ENCODE measurements at places on chromosomes 2 and 18.
A peak's percentile ranks its signal among the peaks of the same experiment; 100 is the strongest.

GRCh38 chr2:112876971-112877361 lies 34.0 kb upstream of the IL37 start:
- no peak for DNase-seq

- no peak for DNase-seq
These were observed 174.0 kb downstream of the TWIST2 start for GRCh38 chr2:239021651-239022436.

GRCh38 chr2:227280895-227281294 lies 44.2 kb upstream of the MFF start:
- no peak for DNase-seq

DNA sequence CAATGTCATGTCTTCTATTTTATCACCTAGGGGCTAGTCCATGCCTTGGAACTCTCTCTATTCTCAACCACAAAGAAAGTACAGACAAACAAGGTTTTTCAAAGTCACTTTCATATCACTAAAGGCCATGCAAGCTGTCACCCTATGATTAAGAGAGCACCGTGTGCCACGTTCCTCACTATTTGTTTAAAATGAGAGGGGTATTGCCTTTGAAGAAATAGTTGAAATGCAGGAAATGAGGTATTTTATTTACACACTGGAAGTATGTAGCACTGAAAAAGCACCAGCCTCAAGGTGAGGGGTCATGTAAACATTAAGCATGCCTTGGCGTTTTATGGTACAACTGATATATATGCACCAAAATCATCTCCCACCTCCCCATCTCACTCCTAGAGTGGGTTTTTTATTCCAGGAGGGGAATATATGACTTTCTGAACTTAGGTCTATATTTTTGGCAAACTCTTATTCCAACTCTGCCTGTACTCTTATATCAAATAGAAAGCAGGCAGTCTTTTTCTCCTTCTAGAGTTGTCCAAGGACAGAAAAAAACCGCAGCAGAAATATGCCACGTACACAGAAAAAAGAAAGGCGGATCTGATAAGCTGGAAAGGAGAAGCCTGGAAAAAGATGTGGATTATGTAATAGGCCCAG lies 53.5 kb downstream of the VSNL1 start:
- no peak for DNase-seq

GRCh38 chr2:218679119-218679518 lies 7.2 kb downstream of the STK36 start:
- no peak for DNase-seq

DNA sequence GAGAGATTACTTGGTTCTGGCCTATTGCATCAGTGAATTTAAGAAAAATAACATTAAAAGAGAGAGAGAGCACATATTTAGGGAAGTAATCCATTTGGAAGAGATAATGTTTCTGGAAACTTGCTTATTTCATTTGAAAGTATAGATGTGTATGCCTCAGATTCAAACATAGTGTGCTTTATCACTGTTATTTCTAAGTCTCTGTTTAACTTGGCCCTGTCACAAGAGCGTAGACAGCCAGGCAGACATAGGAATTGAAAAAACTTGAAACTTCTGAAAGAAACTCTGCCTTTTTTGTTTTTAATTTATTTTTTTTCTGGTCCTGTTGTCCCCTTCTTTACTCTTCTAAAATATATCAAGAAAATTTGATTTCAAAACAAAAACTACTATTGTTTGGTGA lies 849.1 kb downstream of the CNTNAP5 start:
- no peak for DNase-seq

DNA sequence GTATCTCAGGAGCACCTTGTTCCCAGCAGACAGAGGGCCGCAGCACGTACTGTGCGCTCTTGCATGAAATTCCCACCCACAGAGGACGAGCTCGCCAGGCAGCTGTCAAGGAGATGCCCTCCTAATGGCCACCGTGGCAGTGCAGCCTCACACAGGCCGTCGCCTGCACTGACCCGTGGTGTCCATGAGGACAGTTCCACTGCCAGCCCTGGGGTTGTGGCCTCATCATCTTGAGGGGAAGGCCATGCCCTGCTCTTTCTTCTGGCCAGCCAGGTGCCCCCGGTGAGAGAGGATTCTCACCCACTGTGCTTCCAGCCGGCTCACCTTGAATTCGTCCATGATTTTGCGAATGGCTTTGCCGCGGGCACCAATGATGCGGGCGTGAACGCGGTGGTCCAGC lies 42.0 kb downstream of the ANO7 start:
- DNase-seq = no peak

- no peak for DNase-seq
These were observed 192.8 kb downstream of the ANKRD30B start for GRCh38 chr18:14940735-14941134.

- DNase-seq = no peak
These were observed 2.2 kb downstream of the KLHL29 start for GRCh38 chr2:23387221-23387550.

DNA sequence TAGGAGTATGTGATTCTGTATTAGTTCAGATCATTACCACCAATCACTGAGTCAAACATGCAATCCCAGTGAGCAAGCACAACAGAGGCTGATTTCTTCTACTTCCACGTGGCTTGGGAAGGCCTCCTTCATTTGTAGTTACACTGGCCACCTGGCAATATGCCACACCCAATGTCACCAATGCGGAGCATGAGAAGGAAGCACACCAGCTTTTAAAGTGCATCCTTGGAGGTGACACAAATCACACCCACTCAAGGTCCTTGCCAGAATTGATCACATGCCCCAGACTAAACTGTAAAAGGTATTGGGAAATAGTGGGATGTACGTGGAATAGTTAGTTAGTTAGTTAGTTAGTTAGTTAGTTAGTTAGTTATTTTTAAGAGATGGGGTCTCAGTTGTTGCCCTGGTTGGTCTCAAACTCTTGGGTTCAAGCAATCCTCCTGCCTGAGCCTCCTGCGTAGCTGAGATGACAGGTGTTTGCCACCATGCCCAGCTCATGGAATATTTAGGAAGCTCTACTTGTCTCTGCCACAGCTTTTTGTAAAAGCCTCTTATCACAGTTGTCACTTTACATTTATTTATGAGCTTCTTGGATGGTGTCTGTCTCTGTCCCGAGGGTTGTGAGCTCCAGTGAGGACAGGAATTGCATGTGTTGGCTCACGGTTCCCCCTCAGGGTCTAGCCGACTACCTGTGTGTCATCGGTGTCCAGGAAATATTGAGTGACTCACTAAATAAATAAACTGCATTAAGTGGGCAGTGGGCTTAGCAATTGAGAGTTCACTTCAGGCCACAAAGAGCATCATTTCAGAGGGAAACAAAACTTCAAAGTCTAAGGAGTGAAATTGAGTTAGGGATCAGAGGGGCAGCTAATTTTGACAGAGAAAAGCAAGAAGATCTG lies 28.1 kb upstream of the CAB39 start:
- DNase-seq = no peak

GRCh38 chr2:71545572-71546274 lies 92.4 kb downstream of the DYSF start:
- no peak for DNase-seq

- no peak for DNase-seq
These were observed 214.7 kb downstream of the CYP26B1 start for GRCh38 chr2:71932780-71933466.

- no peak for DNase-seq
These were observed 44.5 kb downstream of the SUMO1 start for GRCh38 chr2:202193881-202194353.

GRCh38 chr2:85920810-85921545 lies 32.2 kb upstream of the ST3GAL5 start:
- no peak for DNase-seq

DNA sequence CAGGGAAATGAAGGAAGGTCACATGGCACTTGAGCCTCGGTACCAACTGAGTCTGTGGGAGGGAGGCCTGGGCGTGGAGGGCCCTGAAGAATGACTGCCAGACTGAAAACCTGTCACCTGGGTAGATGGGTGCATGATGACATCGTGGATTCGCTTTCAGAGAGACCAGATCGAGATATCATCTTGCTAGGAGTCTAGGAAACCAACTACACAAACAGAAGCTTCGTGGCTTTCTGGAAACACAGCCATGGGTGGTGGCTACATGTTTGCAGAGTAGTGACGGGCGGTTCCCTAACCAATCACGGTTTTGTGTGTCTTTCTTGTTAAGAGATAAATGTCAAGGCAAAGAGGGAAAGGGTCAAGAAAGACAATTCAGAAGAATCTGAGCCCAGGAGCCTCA lies 155.0 kb downstream of the EIPR1 start:
- peak; percentile 59 for DNase-seq

- no peak for DNase-seq
These were observed 55.1 kb downstream of the CDH19 start for GRCh38 chr18:66548747-66549146.

GRCh38 chr18:59479776-59480175 lies 120.7 kb upstream of the LMAN1 start:
- no peak for DNase-seq

- no peak for DNase-seq
These were observed 14.6 kb downstream of the NMUR1 start for GRCh38 chr2:231515603-231516002.

DNA sequence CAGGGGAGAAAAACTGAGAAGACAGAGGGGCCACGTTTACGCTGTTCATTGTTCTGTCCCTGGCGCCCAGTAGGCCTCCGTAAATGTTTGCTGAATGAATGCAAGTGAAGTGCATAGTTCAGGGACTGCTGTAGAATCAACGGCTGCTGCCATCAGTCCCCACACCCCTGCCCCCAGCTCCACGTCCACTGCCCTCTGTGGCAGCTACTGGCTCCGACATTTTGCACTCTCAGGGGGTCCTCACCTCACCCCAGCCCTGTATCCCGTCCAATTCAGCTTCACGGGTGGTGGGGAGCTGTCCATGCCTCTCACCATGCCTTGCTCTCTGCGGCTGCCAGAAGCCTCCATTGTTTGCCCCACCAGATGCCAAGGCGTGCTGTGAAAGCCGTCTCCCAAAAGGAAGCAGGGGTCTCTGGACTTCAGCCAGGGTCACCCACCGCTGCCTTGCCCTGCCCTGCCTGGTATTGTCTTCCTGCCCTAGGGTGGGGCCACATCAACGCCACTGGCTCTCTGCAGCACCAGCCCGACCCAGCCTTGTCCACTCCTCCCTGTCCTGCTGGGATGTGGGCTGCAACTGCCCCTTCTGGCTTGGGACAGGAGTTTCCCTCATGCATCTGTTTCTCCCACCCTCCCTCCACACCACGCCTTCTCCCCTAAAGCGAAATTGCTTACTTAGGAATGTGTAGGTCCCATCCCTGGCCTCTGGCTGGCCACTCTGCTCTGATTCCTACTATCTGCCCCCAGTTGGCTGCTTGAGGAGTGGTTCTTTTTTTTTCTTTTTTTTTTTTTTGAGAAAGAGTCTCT lies 86.0 kb downstream of the RHOB start:
- no peak for DNase-seq

DNA sequence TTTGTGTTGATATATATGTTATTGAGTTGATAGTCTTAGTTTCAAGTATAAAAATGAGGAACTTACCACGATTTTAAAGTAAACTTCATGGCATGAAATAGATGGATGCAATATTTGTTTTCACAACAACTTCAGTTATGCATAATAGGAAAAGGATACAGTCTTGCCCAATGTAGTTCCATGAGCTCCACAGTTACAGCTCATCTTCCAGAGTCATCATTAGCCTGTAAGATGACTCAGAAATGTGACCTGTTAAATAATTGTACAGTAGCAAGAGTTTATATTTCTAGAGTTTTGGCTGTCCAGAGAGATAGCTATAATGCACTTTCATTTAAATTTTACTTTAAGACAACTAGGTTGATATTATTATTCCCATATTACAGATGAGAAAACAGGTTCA lies 80.9 kb upstream of the ARHGAP28 start:
- no peak for DNase-seq

DNA sequence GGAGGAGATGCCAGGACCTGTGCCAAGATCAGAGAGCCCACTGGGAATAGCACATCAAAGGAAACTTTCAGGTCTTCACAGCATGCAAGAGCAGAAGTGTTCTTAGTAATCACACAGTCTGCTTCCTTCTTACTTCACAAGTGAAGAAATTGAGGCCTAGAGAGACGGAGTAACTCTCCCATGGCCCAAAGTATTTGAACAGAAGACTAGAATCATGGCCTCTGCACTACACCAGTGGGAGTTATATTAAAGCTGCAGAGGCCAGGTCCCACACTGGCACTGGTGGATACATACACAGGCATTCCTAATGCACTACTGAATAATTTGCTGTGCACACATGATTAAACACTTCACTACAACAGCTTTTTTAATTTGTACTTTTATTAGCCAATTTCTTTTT lies 107.6 kb upstream of the RMP24 start:
- DNase-seq = no peak

DNA sequence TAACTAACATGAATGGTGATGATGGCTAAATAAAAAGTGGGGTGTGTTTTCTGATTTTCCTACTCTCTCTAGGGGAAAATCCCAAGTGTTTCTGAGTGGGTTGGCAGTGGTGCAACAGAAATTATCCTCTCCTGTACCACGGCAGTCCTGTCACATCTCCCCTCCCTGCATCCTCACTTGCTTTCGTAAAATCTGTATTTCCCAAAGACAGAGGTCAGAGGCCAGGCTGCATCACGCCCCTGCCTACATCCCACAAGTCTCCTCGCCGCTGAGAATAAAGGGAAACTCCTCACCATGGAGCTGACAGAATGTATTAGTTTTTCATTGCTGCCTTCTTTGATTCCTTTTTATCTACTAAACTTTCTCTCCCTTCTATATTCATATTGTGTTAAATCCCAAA lies 13.1 kb downstream of the FBLN7 start:
- no peak for DNase-seq

- no peak for DNase-seq
These were observed 43.1 kb downstream of the EDAR start for GRCh38 chr2:108945969-108946368.

Data from activated T-helper 9 cell treated with anti-CD3 and anti-CD28 coated beads, Interleukin-2, amount 50 U/mL, for 16 hours (primary cell).